CD4-positive, alpha-beta T cell treated with Interleukin-10 for 1 hour (primary cell): ENCODE measurements at places on chromosomes 1 and 21.

GRCh38 chr1:99642053-99642452 lies 3.9 kb upstream of the PALMD start:
- DNase-seq, result no peak

DNA sequence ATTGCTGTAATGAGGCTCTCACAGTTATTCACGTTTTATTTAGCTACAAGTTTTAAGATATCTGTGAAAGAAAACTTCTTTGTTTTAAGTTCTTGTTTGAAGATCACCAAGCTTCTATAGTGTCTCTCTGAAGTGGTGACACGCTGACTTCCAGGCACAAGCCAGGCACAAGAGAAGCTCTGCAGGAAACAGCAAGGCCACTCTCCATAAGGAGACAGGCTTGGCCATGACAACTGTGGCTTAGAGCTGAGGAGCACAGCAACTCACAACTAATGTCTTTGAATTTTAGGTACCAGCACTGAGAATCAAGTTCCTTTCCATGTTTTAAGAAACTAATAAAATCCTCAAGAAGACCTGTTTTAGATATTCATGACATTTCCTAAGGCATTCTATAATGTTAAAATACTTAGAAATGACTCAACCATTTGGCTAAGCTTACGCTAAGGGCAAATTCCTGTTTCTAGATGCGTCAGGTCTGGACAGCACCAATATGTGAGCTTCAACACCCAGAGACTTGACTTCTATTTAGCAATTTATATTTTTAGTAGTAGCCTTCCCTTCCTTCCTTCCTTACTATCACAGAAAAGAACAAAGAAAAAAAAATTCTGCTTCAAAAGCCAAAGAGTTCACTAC lies 40.2 kb downstream of the APP start:
- DNase-seq, result no peak

GRCh38 chr21:31622397-31622796 lies 37.1 kb upstream of the SOD1 start:
- no peak for DNase-seq

DNA sequence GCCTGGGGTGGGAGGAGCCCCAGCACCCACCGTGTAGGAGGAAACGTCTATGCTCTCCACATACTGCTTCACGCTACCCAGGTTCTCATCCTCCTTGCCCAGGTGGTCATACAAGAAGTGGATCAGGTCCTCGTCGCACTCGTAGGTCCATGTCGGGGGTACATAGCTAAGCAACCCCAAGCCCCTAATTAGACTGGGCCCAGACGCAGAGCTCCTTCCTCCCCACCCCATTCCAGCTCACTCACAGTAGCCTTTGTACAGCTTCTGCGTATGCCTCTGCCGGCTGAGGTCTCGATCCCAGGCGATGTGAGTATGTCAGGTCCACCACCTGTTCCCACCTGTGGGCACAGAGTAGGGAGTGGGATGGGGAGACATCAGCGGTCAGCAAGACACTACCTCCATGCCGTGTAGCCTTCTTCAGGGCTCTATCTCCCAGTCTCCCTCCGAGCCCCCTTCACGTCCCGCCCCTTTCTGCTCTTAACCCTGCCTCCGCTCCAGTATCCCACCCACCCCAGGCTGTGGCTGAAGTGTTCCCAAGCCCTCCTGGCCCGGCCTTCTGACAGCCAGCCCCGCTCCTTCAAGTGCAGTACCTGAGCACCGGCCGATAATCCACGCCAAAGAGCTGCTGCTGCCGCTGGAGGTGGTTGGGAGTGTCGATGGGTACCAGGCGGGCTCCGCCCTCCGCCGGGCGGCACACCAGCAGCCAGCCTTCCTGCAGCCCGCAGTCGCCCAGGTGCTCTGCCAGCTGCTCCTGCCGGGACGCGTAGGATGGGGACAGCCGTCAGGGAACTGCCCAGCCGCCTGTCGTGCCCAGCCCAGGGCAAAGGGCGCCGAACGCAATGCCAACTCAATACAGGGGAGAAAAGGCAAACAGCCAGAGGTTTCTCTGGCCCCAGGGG lies 919 bp downstream of the HECTD3 start:
- no peak for DNase-seq
